ENCODE measurements at places on chromosomes 2 and 18. TPM values are rescaled to one million over a fixed set of nuclear protein-coding genes. Genes with fewer than 3 reads are reported as not detected.

The UGT1A8 gene
- total RNA-seq, result not detected

The AQP12A gene
- not detected for total RNA-seq

The KCNJ13 gene
- not detected for total RNA-seq

- DNase-seq, result no peak
These were observed 33.7 kb downstream of the SFT2D3 start for GRCh38 chr2:127735044-127735443.
